NCI-H460 (cell line): ENCODE measurements at places on chromosomes 2 and 18.
A peak's percentile ranks its signal among the peaks of the same experiment; 100 is the strongest.

DNA sequence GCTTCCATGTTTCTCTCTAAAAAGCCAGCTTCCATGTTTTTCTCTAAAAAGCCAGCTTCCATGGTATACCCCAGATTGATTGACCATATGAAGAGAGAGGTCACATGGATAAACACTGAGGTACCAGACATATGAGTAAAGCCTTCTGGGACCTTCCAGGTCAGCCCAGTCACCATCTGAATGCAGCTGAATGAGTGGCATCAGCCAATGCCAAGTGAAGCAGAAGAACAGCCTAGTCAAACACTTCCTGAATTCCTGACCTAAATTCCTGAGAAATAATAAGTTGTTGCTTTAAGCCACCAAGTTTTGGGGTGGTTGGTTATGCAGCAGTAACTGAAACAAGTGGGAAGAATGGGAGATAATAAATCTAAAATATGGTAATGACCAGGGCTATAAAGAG, 5.7 kb upstream of the ALS2 start:
- no peak for DNase-seq

GRCh38 chr2:16314691-16315457, 350.8 kb downstream of the CYRIA start:
- DNase-seq, result no peak

- DNase-seq, result no peak
Measured at GRCh38 chr2:239519089-239519920, 118.5 kb upstream of the HDAC4 start.

GRCh38 chr2:162435676-162436075, 91.7 kb downstream of the GCA start:
- DNase-seq, result no peak

- no peak for DNase-seq
Measured at GRCh38 chr2:8465560-8465959, 216.3 kb upstream of the ID2 start.

DNA sequence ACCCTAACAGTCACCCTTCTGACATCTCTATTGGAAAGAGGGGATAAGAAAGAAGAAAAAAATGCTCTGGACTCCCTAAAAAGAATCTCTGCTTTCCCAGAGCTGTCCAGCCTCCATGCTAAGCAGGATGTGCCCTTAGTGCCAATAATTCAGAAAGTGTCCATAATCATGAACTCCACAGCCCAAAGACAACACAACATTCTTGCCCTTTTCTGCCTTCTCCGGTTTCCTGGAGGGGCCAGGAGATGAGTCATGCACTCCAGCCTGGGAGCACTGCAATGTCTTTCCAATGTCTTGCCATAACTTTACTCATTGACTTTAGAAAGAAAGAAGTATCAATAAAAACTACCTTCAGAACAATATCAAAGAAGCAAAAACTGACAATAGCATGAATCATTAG, 44.0 kb downstream of the KLF7 start:
- DNase-seq, result no peak

DNA sequence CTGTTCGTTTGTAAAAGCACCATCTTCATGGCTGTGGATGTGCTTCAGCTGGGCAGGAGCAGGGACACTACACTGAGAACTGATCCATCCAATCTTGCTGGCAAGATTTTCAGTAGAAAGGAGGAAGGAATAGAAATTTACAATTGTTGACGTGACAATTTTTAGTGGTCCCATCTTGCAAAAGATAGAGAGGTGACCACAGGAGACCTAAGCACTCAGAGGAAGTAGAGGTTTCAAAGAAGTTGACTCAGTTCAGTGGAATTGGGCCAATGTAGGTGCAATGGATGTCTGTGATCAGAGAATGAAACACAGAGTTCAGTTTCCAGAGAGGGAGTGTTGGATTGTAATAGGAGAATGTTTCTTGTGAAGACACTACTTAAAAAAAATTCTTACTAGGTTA, 1.4 kb downstream of the UGT1A5 start:
- DNase-seq, result no peak

GRCh38 chr2:233152541-233152940, 92.4 kb downstream of the INPP5D start:
- no peak for DNase-seq

- DNase-seq, result no peak
Measured at GRCh38 chr2:120747281-120747680, 11.6 kb downstream of the GLI2 start.

DNA sequence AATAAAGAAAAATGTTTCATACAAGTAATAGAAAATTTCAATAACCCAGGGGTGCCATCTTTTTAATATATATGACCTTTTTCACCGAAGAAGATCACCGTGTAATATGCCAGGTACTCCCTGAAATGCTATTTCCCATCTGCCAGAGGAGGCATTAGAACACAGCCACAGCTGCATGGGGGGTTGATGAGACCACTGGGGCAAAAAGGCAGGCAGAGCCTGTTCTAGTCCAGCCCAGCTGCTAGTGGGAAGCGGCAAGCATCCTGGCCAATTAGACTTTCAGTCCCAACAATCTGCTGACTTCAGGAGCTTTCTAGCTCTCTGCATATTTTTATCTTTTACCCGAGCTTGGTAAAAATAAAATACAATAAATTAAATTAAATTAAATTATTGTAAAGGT, 362.6 kb downstream of the RIT2 start:
- no peak for DNase-seq

DNA sequence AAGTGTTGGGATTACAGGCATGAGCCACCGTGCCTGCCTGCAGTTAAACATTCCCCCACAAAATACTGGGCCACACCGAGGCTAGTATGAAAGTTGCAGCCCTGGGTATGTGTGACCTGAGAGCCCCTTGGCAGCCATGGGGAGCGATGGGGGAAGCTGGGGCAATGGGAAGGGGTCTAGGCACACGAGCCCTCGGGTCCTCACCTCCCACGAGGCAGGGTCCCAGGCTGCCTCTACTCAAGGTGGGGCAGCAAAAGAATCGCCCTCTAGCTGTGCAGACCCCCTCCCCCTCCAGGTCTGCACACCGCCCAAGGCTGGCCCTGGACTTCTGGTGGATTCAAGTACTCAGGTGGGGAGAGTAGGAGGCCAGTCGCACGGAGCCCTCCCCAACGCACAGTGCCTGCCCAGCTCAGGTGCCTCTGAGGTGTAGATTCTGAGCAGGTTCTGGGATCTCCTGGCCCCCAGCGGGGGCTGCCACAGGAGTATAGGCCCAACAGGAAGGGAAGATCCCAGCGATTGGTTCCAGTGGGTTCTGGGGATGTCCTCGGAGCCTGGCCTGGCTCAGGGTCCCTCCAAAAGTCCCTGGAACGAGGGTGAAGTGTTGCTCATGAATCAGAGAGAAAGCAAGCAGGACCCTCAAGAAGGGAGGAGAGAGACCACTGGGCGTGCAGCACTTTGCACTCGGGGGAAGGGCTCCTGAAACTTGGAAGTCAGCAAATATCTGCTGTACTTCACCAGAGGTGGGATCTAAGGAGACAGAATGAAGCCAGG, 2.6 kb downstream of the GPR35 start:
- no peak for DNase-seq

DNA sequence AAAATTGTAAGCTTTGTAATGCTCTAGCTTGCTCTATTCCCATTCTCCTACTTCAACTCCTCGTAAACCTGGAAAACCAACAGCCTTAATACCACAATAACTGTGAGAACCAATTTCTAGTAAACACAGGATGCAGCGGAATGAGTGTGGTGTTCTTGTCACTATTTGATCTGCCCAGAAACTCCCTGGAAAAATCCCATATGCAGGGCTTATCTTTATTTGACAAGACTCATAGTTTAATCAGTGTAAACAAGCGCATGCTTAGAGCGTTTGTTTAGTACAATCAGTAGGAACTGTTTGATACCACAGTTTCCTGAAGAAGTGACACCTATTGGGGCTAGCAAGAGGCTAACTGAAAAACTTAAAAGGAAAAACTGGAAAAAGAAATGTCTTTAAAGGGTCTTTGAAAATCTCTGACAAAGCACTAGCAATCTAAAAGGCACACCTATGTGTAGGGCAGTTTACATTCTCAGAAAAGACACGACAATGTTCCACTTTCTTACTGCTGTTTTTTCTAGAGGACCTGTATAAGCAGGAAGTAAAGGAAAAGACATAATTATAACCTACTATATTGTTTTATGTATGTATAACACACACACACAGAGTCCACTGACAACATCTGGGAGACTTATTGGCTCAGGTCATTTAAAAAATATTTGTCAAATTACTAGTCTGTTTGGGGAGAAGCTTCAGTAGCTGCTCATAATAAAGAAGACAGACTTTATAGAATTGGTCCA, 241.4 kb upstream of the KLHL14 start:
- no peak for DNase-seq

DNA sequence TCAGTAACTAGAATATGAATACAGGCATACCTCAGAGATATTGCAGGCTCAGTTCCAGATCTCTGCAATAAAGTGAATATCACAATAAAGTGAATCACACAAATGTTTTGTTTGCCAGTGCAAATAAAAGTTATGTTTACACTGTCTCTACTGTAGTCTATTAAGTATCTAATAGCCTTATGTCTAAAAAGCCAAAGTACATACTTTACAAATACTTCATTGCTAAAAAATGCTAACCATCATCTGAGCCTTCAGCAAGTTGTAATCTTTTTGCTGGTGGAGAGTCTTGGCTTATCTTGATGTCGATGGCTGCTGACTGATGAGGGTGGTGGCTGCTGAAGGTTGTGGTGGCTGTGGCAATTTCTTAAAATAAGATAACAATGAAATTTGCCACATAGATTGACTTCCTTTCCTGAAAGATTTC, 159.4 kb downstream of the MYO1B start:
- DNase-seq, result no peak

- DNase-seq, result no peak
Measured at GRCh38 chr2:191878548-191879279, 31.8 kb upstream of the CAVIN2 start.

GRCh38 chr2:164538240-164538866, 82.9 kb downstream of the GRB14 start:
- peak; percentile 36 for DNase-seq
